Immature natural killer cell (primary cell): ENCODE measurements at places on chromosomes 16 and 17. TPM values are rescaled to one million over a fixed set of nuclear protein-coding genes. Genes with fewer than 3 reads are reported as not detected.

Gene PRAC2
- not detected for polyA plus RNA-seq

Gene ZNF597
- 1.2 TPM for polyA plus RNA-seq

Gene OR1A1
- polyA plus RNA-seq, result not detected

Gene BCL6B
- 0.10 TPM for polyA plus RNA-seq

Gene BICDL2
- not detected for polyA plus RNA-seq

Gene FMNL1
- 66.7 TPM for polyA plus RNA-seq

Gene GNG13
- not detected for polyA plus RNA-seq

Gene PIK3R5
- 90.9 TPM for polyA plus RNA-seq

Gene HOXB4
- 0.53 TPM for polyA plus RNA-seq

Gene TEX19
- not detected for polyA plus RNA-seq

Gene MT3
- polyA plus RNA-seq, result not detected

Gene KRT12
- not detected for polyA plus RNA-seq

Gene BRCA1
- 5.8 TPM for polyA plus RNA-seq

Gene TMED6
- polyA plus RNA-seq, result not detected

Gene FOXJ1
- not detected for polyA plus RNA-seq

Gene HOXB1
- polyA plus RNA-seq, result not detected

Gene MT1M
- polyA plus RNA-seq, result not detected
